ENCODE measurements at places on chromosomes 2 and 18.

GRCh38 chr2:145220496-145220895 is 700.6 kb upstream of the ZEB2 start:
- DNase-seq: no peak

GRCh38 chr2:47617523-47618271 is 165.2 kb upstream of the MSH6 start:
- no peak for DNase-seq

- no peak for DNase-seq
Measured at GRCh38 chr2:187842978-187843847, 289.0 kb upstream of the TFPI start.

DNA sequence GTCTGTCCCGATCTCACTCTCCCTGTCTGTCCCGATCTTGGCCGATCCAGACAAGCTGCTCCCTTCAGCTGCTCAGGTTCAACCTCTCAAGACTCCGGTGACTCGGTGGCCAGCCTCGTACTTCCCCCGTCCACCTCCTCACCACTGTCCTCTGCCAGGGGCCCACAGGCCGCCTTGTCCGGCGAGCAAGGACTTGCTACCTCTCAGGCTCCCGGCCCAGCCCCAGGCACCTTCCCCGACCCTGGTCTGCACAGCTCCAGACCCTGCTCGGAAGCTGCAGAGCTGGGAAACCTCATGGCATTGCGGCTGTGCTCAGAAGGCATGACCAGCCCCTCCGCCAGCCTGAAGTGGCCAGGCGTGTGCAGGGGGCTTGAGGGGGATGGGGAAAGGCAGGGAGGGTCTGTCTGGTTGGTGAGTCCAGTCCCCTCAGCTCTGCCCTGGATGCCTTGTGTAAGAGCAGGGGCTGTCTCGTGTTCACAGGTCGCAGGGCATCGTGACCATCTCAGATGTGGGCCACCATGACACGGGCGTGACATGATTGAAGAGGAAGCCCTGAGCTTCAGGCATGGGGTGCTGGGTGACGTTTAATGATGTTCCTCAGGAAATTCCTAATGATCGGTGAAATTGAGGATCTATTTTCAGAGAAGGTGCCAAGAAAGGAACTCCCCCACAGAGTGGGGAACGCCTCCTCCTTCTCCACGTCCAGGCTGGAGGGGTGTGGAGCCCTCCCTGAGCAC is 121.2 kb upstream of the CTDP1 start:
- no peak for DNase-seq

DNA sequence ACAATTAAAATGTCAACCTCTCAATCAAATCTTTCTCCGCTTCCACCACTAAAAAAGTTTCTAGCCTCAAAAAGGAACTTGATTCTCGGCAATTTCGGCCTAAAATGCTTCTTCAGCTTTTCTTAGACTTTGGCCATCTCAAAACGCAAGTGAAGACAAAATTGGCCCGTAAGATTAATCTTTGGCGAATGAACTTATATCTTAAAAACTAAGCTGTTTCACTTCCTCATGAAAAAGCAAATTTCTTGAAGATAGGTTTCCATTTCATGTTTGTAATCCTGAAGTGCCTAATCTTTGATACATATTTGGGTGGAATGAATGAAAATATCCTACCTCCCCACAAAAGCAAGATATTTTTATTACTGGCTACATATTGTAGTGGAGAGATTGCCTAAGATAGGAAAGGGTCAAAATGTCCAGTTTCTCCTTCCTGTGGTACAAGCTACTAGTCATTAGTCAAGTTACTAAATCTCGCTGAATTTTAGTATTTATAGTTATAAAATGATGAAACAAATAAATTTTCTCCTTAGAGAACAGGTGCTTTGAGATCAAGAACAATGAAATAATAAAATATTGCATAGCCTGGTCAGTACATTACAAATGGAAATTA is 85.4 kb upstream of the ZEB2 start:
- no peak for DNase-seq

GRCh38 chr18:55547705-55548056 is 40.3 kb downstream of the TCF4 start:
- DNase-seq: no peak

GRCh38 chr2:61770298-61770697 is 83.6 kb downstream of the FAM161A start:
- DNase-seq: no peak

GRCh38 chr2:24365051-24365450 is 4.7 kb upstream of the ITSN2 start:
- no peak for DNase-seq

DNA sequence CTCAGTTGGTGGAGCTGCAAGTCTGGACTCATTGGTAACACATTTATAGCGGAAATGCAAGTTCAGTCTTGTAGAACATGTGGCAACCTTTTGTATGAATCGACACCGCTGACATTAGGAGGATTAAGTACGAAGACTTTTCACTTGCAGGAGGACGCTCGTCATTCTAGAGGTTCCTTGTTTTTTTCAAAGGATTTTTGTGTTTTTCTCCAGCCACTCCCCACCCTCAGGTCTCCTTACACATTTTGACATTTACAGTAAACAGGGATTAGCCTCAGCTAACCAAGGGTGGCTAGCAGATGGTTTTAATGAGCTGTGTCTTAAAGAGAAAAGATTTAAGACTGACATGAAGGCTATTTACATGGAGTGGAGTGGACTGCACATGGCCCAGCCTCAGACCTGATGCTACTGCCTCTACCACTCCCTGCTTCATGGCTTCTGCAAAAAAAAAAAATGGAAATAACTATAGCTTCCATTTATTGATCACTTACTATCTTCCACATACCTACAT is 173.8 kb downstream of the TRIB2 start:
- DNase-seq: no peak

DNA sequence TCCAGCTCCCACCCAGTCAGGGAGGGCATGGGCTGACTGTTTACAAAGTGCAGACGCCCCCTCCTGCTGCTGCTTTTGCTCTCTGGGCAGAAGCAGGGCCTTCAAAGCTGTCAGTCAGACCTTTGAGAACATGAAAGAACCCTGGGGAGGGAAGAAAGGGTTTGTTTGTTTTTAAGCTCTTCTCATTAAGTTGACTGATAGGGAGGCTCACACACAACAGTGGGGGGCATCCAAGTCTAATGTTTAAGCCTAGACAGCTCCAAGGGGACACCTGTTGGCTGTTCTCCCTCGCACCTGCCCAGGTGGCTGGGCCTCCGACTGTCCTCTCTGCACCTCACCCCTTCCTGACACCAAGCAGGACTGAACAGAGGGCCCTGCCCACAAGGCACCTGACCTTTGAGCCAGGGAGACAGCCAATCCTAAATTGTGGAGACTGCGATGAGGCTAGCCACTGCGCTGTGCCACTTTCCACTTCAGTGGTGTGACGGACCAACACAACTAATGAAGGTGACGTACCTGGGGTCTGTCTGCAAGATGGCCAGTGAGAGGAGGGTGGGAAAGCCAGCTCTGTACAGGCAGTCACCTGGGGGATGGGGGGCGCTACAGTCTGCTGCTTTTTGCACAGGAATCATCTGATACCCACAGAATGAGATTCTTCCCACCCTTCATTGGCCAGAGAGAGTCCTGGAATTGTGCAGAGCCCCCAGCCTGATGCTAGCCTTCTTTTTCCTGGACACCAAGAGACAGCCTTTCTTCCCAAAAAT is 16.3 kb downstream of the ST6GAL2 start:
- no peak for DNase-seq

DNA sequence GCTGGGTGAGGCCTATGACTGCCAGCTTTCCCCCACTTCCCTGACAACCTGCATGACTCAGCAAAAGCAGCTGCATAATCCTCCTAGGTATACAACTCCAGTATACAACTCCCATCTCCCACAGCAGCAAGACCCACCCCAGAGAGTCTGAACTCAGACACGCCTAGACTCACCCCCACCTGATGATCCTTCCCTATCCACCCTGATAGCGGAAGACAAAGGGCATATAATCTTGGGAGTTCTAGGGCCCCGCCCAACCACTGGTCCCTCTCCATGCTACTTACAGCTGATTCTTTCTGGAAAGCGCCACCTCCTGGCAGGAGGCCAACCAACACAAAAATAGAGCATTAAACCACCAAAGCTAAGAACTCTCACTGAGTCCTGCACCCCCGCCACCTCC is 296.5 kb downstream of the DCC start:
- no peak for DNase-seq

GRCh38 chr2:233081731-233082221 is 21.6 kb downstream of the INPP5D start:
- no peak for DNase-seq

DNA sequence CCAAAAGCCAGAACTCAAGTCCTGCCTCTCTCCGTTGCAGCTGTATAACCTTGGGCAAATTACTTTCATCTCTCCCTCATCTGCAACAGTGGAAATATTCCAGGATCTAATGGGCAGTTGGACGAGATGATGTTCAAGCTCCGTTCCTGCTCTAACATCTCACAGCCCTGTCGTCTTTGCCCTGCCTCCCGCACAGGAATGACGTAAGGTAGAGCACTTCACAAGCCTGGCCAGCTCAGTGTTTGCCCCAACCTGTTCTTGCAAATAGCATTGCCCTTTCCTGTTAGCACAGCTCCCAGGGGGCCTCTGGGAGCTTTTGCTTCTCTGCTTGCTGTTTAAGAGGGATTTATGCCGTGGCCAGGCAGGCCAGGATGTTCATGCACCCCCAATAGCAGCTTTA is 107.9 kb downstream of the KLHL29 start:
- no peak for DNase-seq

DNA sequence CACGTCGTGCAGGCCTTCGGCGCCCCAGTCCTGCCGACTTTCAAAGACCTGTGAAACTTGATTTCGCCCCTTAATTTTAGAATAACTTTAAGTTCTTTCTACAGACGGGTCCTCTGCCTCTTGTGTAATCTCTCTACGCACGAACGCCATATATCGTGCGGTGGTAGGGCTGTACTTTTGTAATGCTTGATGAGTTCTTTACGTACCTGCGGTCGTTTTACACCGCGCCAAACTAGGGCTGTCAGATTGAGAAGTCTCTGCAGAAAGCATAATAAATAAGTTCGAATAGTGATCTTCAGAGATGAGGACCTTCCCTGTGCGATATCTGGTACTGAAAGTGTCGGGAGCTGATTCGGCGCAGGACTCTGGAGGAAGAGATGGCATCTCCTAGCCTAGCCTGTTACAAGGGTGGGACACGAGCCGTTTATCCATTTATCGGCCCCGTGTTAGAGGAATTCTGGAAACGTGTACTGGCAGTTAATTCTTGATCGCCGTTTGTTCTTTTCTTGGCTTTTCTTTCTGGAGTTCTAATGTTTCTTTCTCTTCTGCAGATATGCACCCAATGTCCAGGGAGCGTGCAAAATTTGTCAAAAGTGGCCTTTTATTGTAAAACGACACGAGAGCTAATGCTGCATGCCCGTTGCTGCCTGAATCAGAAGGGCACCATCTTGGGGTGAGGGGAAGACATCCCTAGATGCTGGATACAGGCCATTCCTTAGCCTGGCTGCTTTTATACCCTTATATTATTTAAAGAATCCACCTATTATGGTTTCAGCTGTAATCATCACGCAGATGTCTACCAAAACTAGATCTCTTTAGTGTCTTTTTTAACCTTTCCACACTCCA is 781 bp upstream of the SLC5A6 start:
- no peak for DNase-seq

DNA sequence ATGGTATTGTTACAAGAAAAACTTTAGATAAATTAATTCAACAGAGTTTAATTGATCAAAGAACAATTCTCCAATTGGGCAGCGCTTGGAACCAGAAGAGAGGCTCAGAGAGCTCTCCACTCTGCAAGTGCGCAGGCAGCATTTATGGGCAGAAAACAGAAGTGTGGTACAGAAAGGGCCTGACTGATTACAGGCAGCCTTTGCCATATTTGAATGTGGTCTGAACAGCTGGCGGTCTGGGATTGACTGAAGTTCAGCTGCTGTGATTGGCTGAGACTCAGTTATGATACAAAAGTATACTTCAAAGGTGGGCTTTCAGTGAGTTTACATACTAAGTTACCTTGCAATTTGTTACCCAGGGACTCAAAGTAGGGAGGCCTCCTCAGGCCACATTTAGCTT is 301.3 kb upstream of the ID2 start:
- no peak for DNase-seq

GRCh38 chr2:42498497-42498896 is 4.7 kb upstream of the KCNG3 start:
- no peak for DNase-seq

- DNase-seq: no peak
Measured at GRCh38 chr2:217966423-217967070, 36.2 kb downstream of the TNS1 start.

- DNase-seq: no peak
Measured at GRCh38 chr18:78561757-78562510, 417.7 kb upstream of the SALL3 start.

GRCh38 chr2:41668529-41668928 is 379.3 kb upstream of the PKDCC start:
- DNase-seq: no peak

GRCh38 chr2:37827911-37828511 is 97.1 kb upstream of the RMDN2 start:
- no peak for DNase-seq

GRCh38 chr18:48129621-48130082 is 199.2 kb upstream of the SMAD2 start:
- no peak for DNase-seq

DNA sequence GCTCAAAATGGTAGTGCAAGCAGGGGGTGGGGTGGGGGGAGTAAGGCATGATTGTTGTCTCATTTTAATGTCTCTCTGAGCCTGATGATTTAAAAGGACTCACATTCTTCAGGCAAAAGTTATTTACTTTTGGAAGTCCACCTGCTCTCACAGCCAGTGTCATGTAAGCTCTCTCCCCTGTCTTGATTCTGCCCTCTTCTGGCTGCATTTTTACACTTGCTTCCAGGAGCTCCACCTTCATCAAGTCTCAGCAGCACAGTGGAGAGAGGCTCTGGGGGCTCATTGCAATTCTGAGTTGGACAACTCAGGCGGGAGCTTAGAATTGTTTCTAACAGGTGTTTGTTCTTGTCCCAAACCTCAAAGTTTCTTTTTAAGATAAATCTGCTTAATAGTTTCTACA is 39.2 kb downstream of the GNAL start:
- DNase-seq: no peak

GRCh38 chr2:12797815-12798214 is 81.1 kb downstream of the TRIB2 start:
- DNase-seq: no peak

DNA sequence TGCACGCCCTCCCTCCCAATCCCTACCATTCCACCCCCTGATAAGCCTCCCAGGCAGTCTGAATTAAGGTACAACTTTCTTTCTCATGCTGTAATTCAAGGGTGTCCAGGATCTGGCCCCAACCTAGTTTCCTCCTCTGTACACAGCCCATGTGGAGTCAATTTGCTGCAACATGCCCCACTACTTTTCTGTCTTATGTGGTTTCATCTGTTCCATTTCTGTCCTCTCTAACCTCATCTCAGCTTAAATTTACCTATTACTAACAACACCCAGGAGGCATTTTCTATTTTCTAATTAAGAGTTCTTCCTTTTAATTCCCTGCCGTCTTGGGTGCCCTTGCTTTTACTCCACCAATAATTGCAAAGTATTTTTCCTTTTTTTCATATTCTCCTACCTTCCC is 10.0 kb downstream of the PPP4R1 start:
- no peak for DNase-seq

DNA sequence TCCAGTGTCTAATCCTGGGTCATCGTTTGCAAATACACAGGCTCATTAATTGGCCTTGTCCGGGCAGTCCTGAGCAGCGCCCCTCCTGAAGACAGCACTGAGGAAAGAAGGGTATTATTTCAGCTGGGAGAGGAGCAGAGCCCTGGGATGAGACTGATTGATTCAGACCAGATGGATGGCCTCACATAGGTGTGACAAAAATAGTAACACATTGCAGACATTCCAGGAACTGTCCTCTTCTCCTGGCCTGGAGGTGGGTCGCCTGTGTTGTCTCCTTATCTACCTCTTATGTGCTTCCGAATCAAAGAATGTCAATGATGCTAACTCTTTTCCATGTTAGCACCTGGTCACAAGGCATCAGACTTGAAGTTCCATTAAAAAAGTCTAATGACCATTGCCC is 45.9 kb downstream of the ZEB2 start:
- no peak for DNase-seq
